ENCODE measurements at places on chromosomes 12 and 14.

- H3K4me3 ChIP-seq, result no peak overlapping the region
- peaks cover 33% of the 10 kb centered on the region for H3K4me1 ChIP-seq
- DNase-seq, result peak; percentile 17
Measured at GRCh38 chr12:122873540-122873939, 22.4 kb downstream of the VPS37B start.

GRCh38 chr12:128978067-128978466, 124.8 kb downstream of the GLT1D1 start:
- H3K4me1 ChIP-seq, result peaks cover 4% of the 10 kb centered on the region
- peaks cover 4% of the 10 kb centered on the region for H3K36me3 ChIP-seq
- no peak overlapping the region for H3K27ac ChIP-seq
- H3K4me3 ChIP-seq, result no peak overlapping the region
- peaks cover 6% of the 10 kb centered on the region for H3K27me3 ChIP-seq

DNA sequence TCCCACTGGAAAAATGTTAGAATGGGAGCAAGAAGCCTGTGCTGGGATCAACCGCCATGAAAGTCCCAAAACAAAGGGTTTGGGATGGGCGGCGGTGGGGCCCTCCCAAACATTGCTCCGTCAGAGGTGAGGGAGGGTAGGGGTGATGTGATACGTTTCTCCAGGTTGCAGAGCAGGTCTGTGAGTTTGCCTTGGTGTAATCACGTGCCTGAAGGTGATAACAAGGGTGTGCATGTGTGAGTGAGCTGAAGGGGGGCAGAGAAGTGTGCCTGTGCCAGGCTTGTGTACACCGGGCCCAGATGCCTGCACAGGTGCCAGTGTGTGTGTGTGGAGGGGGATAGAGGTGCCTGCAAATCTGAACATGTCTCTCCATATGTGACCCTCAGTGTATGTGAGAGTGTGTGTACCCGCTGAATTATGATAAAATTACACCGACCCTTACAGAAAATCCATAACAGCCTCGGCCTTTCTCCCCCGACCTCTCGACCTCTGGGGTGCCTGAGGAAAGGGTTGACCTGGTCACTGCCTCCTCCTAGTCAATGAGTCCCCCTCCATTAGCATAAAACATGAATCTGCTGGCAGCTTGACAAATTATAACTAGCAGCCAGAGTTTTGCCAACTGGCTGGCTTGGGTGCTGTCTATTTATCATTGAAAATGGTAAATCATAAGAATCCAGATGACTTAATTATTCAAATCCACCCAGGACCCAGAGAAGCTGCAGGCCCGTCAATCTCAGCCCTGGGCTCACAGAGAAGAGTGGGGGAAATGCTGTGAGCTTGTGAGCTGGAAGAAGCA, 55.6 kb downstream of the SMUG1 start:
- peaks cover 34% of the 10 kb centered on the region for H3K4me1 ChIP-seq
- no peaks in the 10 kb centered on the region for H3K36me3 ChIP-seq
- H3K27me3 ChIP-seq, result peaks cover 26% of the 10 kb centered on the region
- DNase-seq, result no peak
- H3K27ac ChIP-seq, result peak overlapping the region; percentile 59

DNA sequence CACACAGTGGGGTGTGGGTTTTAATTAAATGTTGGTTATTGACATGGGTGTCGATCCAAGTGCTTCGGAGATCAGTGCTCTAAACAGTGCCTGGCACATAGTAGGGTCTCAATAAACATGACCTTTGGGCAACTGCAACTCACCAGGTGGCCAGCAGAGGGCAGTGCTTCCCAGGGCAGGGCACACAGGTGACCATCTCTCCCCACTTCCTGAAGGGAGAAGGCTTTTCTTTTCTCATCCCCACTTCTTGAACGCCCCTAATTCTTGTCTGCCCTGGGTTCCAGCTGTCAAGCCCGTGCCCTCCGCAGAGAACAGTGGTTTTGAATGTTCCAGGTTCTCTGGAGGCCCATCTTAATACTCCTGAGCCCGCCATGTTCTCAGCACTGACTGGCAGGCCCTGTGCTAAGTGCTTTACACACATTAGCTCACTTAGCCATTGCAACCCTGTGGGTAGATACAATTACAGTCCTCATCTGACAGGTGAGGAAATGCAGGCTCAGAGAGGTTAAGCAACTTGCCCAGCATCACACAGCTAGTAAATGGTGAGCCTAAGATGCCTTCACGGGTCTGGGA, 16.3 kb downstream of the RAPGEF3 start:
- peak; percentile 57 for DNase-seq
- no peak overlapping the region for H3K4me3 ChIP-seq
- H3K4me1 ChIP-seq, result peaks cover 11% of the 10 kb centered on the region
- no peak overlapping the region for H3K27ac ChIP-seq
- peaks cover 16% of the 10 kb centered on the region for H3K27me3 ChIP-seq
- H3K36me3 ChIP-seq, result no peaks in the 10 kb centered on the region

GRCh38 chr12:12510141-12510540, 52.5 kb downstream of the DUSP16 start:
- no peak for DNase-seq
- peaks cover 2% of the 10 kb centered on the region for H3K27me3 ChIP-seq
- H3K27ac ChIP-seq, result no peak overlapping the region
- no peak overlapping the region for H3K4me3 ChIP-seq
- peaks cover 14% of the 10 kb centered on the region for H3K4me1 ChIP-seq

- H3K4me1 ChIP-seq, result peaks cover 45% of the 10 kb centered on the region
- DNase-seq, result no peak
- H3K4me3 ChIP-seq, result no peak overlapping the region
- no peaks in the 10 kb centered on the region for H3K36me3 ChIP-seq
- H3K27ac ChIP-seq, result no peak overlapping the region
- peaks cover 5% of the 10 kb centered on the region for H3K27me3 ChIP-seq
Measured at GRCh38 chr14:51445001-51445390, 204.9 kb downstream of the TMX1 start.
